ENCODE measurements at places on chromosomes 3 and 15. TPM values are rescaled to one million over a fixed set of nuclear protein-coding genes. Genes with fewer than 3 reads are reported as not detected.

The SLC22A13 gene
- total RNA-seq: not detected

The RAB7A gene
- 114 TPM for total RNA-seq

The CCR5 gene
- total RNA-seq: 0.96 TPM

The MST1R gene
- total RNA-seq: 0.16 TPM

The PLAAT1 gene
- total RNA-seq: 0.66 TPM

The CALML4 gene
- 7.9 TPM for total RNA-seq

The C2CD4A gene
- total RNA-seq: 0.66 TPM

The HIGD2B gene
- not detected for total RNA-seq

The SEMA6D gene
- 22.8 TPM for total RNA-seq

All from breast epithelium (tissue), 4 donors.